Ovary (tissue), 10 donors: ENCODE measurements at places on chromosomes 7 and 10.
A peak's percentile ranks its signal among the peaks of the same experiment; 100 is the strongest.

GRCh38 chr10:130573446-130573845 is 437.3 kb downstream of the GLRX3 start:
- DNase-seq, result no peak

- DNase-seq, result no peak
Observed at GRCh38 chr7:151742713-151743480, 134.0 kb downstream of the PRKAG2 start.

DNA sequence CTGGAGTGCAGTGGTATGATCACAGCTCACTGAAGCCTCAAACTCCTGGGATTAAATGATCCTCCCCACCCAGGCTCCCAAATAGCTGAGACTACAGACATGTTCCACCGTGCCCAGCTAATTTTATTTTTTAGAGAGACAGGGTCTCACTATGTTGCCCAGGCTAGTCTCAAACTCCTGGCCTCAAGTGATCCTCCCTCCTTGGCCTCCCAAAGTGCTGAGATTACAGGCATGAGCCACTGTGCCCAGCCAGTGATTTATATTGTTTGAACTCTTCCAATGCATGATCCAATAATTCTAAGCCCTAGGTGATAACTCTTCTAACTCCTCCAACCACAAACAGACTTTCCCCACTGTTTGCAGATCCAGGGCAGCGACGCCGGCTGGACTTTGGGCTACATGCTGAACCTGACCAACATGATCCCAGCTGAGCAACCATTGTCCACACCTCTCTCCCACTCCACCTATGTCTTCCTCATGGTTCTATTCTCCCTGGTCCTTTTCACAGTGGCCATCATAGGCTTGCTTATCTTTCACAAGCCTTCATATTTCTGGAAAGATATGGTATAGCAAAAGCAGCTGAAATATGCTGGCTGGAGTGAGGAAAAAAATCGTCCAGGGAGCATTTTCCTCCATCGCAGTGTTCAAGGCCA is 41.8 kb upstream of the CC2D2B start:
- DNase-seq, result no peak

DNA sequence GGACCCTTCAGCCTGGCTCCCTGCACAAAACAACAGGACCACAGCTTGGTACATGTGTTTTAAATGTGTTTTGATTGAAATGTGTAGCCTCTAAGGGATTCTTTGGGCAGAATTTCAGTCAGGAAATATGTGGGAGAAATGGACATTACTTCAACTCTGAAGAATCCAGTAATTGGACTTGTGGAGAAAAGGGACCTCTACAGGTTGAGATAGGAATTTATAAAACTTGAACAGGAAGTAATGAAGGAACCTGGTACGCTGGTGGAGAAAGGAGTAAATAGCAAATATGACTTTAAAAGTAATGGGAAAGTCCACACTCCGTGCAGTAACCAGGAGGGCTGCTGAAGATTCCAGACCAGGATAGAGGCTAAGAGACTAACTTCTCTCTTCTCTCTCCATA is 220.5 kb downstream of the LHFPL3 start:
- DNase-seq, result no peak

DNA sequence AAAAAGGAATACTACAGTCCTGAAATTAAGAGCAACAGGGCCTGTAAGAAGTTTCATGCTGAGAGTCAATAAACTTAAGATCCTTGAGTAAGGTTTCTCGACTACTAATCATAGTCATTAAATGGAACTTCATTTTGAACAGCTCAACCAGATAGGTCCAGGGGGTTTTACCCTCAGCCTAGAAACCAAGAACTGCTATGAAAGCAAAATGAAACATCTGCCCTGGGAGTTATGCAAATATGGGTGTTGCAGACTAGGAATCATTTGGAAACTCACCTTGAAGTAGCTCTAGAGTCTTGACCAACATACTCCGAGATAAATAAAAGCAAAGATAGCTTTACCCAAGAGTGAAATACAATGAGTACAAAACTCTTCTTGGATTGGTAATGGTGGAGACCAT is 128.0 kb downstream of the HGF start:
- no peak for DNase-seq

DNA sequence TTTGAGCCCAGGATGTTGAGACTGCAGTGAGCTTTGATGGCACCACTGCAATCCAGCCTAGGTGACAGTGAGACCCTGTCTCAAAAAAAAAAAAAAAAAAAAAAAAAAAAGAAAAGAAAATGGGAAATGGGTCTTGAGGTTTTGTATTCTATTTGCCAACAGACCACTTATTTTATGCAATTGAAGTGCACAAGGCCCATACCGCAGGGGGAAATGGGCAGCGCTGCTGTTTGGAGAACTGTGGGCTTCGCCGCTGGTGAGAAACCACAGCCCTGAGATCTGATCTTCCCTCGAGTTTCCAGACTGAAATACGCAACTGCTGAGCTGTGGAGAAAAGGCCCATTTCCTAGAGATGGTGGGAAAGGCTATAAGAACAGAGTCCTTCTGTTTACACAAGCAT is 512.0 kb downstream of the TCERG1L start:
- DNase-seq, result no peak

GRCh38 chr10:28951484-28951883 is 274.2 kb downstream of the BAMBI start:
- DNase-seq, result no peak

DNA sequence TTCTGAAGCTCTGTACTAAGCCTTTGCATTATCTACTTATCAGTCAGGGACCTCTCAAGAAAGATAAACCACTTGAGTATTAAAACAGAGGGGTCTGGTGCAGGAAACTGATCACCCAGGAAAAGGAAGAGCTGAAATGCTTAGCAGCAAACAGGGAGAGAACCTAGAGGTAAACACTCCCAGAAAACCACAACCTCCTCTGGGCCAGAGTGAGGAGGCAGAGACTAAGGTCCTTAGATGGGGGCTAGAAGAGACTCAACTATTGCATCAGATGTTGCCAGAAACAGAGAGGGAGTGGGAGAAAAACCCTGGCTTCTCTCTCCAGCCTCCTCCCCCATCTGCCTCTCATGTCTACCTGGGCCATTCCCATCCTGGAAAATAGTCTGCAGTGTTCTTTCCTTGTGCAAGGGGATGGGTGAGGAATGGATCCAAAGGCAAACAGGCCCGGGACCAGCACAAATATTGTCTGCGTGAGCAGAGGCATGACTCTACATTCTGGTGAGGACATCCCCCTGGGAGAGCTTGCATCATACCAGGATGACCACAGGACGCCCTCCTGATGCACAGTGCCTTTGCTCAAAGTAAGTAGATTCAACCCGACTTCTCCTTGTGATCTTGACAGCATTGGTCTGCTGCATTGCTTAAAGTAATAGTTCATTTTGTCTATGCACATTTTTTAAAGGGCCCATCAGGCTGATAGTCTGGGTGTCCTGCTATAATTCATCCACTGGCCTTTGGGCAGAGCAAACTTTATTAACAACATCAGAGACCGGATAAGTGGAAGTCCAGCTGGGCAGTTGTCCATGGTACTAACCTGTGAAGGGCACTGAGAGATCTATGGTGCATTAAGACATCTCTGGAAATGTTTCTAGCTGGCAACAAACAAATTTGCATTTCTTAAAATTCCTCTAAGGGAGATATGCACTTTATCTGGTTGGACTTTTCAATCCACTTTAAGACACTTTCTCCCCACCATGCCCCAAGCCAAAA is 22.4 kb upstream of the ODAD2 start:
- no peak for DNase-seq

DNA sequence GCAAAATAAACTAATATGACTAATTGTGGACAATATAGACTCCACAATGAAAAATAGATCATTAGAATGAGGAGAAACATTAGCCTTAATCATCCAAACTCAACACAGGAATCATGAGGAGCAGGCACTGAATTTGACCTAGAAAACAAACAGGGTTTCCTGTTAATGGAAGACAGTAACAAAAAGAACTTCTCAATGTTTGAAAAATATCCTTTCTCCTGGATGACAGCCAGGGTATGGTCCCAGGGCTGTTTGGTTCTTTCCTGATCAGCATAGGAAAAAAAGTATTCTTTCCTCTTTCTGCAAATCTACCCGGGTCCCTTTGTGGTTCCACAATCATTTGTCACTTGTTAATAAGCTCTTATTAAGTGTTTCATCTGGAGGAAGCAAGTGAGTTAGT is 145.3 kb upstream of the SVIL start:
- no peak for DNase-seq

GRCh38 chr7:133971625-133972024 is 155.5 kb upstream of the LRGUK start:
- DNase-seq, result no peak

GRCh38 chr10:112639298-112639697 is 192.3 kb downstream of the VTI1A start:
- no peak for DNase-seq

DNA sequence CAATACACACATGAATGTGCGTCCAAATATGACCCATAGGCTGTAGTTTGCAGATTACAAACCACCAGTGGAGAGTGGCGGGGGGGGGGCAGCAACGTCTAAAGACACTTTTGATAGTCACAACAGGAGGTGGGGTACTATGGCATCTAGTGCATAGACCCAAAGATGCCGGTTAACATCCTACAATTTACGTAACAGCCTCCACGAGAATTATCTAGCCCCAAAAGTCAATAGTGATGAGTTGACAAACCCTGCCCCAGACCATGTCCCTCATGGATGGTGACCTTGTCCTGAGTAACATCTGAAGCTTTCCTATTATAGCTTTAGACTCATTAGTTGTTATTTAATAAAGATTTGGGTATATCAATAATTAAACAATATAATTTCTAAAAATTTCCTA is 31.6 kb downstream of the USP6NL start:
- no peak for DNase-seq

DNA sequence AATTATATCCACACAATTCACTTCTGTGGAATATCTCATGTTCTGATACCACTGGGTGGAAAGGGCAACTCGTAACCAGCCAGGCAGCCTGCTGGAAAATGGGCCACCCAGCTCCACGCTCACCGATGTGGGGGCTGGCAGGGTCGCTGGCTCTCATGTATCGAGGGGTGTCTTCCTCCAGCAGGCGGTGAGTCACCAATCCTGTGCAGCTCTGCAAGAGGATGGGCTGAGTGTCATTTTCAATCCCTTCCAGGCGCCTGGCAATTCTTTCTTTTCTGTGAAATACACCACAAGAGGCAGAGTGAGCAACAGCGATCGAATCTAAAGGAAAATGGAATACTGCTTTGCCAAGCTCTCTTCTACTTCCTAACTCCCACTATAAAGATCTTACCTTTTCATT is 80.1 kb downstream of the SVIL start:
- DNase-seq, result no peak

DNA sequence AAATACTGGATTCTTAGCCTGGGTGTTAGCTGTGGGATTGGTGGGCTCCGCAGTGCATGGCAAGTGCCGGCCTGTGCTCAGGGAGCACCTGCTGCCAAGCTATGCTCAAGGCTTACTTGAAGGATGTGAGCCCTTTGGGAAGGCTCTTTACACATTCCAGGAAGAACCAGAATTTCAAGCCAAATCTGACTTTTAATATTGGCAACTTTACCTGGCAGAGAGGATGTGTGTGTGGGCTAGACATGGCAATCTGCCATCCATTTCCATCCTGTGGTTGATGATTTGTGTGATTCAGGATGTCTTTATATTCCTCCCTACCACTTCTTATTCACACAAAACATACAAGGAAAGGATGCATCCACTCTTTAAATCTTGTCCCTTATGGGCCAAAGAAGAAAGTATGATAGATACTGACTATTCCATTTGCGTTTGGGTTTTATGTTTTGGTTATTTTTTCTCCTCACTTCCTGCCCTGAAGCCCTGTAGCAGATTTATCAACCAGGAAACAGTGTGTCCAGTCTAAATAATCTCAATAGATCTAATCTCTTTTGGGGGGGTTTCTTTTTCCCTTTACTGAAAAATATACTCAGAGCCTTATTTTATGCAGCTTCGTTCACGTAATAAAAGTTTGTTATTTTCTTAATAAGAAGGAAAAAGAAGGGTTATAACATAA is 247.1 kb downstream of the COBL start:
- no peak for DNase-seq

DNA sequence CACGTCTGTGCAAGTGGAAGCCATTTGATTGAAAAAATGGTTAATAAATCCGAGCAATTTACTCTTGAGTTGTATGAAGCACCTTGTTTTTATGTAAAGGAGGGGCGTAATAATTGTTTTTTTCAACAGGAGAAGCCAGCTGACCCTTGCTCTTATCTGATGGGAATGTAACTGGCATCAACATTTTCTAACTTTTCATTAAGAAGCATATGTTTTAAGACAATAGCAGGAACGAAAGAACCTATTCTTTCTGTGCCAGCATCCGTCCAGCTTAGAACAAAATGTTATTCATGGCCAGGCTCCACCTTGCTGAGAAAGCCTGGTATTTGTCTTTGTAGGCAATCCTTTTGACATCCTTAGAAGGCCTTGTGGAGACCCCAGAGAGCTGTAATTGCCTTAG is 22.2 kb upstream of the AFAP1L2 start:
- DNase-seq, result no peak

- DNase-seq, result peak; percentile 74
Observed at GRCh38 chr7:518630-519483, 789 bp downstream of the PDGFA start.

GRCh38 chr10:117681104-117681503 is 138.6 kb downstream of the EMX2 start:
- DNase-seq, result no peak

- DNase-seq, result no peak
Observed at GRCh38 chr7:891805-892204, 15.5 kb downstream of the GET4 start.

GRCh38 chr7:16078076-16078952 is 343.0 kb downstream of the CRPPA start:
- no peak for DNase-seq

DNA sequence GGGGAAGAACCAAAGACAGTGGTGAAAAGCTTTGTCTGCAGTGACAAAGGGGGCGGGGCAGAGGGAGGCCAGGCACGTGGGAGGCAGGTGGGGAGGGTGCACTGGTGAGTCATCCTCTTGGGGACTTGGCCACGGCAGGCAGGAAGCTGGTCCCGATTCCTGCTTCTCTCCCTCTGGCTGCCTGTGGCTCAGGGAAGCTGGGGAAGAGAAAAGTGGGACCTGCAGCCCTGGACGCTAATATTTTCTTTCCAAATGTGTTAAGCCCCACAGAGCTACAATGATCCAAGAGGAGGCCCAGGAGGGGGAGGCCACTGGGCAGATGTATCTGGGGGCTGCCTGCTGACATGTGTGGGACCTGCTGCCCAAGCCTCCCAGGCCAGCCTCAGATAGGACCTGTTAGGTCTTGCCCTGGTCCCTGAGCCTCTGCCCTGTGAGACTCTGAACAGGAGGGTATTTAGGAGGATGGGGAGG is 231.8 kb downstream of the KCNMA1 start:
- DNase-seq, result peak; percentile 72
